ENCODE measurements at places on chromosomes 13 and 19.

- DNase-seq, result no peak
Measured at GRCh38 chr13:113126265-113127150, 3.9 kb downstream of the F10 start.

- DNase-seq, result no peak
Measured at GRCh38 chr19:47226426-47227351, 4.3 kb downstream of the BBC3 start.

- no peak for DNase-seq
Measured at GRCh38 chr13:24713022-24713421, 32.8 kb downstream of the ATP12A start.

- DNase-seq, result no peak
Measured at GRCh38 chr13:18921063-18921462, 260.6 kb downstream of the TUBA3C start.

- DNase-seq, result peak; percentile 66
Measured at GRCh38 chr19:3270902-3271301, 46.4 kb downstream of the CELF5 start.

DNA sequence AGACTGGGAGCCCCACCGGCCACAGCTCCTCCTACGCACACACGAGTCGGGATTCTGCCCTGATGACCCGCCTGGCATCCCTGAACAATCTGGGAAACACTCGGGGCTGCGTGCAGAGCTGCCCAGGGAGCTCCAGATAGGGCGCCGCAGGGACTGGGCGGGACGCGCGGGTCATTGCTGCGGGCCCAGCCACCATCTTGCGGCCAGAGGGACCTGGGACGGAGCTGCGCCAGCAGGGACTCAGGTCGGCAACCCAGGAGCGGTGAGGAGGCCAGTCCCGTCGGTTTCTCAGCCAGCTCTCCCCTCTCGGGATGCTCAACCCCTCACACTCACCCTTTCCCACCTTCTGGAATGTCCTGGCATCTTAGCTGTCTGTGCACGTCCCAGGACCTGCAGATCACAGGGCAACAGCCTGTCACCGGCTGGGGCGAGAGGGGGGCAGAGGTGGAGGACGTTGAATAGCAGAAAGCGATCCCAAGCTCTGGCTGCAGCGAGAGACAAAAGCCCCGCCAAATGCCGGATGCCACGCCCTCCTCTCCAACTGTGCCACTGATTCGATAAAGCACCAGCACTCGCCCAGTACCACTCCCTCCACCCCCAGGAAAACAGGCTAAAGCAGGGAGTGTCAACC lies 20.4 kb upstream of the ZNF91 start:
- peak; percentile 87 for DNase-seq
